ENCODE measurements at places on chromosomes 7 and 10.
A peak's percentile ranks its signal among the peaks of the same experiment; 100 is the strongest.

GRCh38 chr10:84101042-84101441 lies 38.3 kb upstream of the GHITM start:
- no peak for DNase-seq

GRCh38 chr7:54785261-54785660 lies 26.2 kb upstream of the SEC61G start:
- no peak for DNase-seq

GRCh38 chr7:78714356-78714755 lies 739.1 kb downstream of the MAGI2 start:
- DNase-seq: no peak

GRCh38 chr7:150420987-150421674 lies 29.3 kb upstream of the GIMAP8 start:
- peak; percentile 74 for DNase-seq

DNA sequence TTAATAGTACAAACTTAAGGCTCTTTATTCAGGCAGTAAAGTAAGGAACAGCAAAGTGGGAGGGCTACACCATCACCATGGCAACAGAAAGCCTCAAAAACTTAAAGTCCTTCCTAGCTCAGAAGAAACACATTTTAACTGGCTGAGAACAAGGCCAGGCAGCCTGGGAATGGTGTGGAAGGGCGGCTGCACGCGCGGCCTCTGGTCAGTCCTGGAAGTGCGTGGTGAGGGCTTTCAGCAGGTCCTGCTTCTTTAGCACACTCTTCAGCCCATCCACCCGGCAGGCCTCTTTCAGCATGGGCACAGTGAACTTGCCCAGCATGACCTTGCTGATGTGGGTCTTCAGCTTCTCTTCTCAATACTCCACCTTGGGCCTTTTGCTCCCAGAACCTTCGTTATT lies 133.0 kb downstream of the CYP26A1 start:
- no peak for DNase-seq

GRCh38 chr10:47325303-47326291 lies 3.3 kb downstream of the GDF2 start:
- no peak for DNase-seq

DNA sequence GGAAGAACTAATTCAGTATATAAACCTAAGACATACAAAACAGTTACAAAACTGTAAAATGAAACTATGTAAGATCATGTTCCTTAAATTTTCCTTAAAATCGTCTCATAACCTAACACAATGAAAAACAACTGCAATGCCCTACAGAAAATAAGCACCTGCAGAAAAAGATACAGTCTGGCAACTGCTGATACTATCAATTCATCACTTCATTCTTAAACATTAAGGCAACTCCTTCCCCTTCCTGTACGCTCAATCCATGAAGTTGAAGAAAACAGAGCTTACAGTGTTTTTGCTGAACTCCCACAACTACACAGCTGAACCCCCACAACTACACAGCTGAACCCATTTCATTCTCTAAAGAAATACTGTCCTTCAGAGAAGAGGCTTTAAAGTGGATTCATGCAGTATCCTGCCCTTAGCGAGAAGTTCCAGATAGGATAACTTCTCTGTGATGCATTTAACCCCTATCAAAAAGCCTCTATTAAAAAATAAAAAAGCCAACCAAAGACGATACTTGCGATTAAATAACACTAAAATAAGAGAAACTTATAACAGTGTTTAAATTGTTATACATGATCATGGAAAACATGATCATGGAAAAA lies 50.0 kb downstream of the JMJD1C start:
- DNase-seq: no peak

DNA sequence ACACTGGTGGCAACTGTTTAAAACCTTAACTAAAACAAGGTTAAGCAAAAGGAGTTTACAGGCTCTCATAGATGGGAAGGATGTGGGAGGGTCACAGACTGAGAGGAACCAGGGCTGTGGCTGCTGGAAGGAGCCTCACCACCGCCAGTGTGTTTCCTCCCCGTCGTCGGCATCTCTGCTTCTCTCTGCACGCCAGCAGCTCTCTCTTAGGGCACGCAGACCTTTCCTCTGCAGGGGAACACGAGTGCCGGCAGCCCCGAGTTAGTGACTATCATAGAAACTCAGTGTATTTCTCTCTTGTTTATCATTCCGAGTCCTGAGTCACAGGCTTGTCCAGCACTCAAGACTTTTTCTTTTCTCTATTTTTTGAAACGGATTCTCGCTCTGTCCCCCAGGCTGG lies 8.1 kb upstream of the SH2D4B start:
- DNase-seq: no peak

DNA sequence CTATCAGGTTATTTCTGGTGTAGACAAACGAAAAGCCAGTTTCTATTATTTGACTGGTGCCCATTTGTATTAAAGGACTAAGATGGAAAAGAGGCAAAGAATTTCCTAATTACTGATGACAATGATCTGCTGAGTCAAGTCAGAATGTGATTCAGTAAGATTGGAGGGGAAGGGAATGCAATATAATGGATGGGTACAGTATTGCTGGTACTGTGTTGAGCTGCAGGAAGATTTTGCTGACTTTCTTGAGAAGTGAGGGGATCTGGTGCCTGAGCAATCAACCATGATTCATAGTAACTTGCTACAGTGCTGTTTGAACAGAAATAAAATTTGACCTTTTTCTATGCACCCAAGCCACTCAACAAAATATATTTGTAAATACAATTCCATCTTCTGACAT lies 139.1 kb upstream of the RHEB start:
- DNase-seq: no peak

- no peak for DNase-seq
Observed at GRCh38 chr7:45885264-45885882, 2.9 kb upstream of the IGFBP1 start.

DNA sequence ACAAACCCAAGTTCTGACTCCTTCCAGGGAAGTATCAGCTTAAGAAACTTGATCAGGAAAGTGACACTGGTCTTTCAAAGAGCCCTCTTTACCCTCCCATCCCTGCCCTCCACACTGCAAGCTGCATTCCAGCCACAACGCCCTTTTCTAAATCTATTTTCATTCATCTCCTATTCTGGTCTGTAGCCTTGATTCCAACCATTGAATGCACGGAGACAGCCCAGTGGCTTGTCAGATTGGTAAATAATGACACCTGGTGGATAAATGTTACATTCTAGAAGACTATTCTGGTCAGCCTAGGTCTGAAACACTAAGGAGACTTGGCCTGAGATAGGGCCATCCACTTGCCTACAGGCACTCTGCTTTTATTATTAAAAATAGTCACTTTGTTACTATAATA lies 20.9 kb downstream of the MORN4 start:
- no peak for DNase-seq

GRCh38 chr10:77801474-77802161 lies 124.9 kb downstream of the DLG5 start:
- no peak for DNase-seq

DNA sequence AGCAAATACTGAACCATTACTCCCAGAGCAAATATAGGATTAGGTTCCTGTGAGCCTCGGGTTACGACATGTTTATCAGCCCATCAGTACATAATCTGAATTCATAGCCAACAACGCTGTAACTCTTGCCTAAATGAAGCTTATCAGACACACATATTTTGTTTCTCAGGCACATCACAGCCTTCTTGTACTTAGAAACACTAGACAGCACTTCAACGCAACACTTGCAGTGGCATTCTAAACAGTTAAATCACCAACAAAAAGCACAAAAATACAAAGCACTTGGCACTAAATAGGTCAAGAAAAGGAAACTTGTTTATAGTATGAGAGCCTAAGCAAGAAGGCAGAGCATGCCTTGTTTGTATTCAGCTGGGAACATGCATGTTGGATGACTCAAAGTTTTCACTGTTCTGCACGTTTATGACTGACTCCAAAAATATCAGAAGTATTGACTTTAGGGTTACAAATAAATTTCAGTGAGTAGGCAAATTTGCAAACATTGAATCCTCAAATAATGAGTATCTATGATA lies 75.0 kb downstream of the VPS50 start:
- no peak for DNase-seq

DNA sequence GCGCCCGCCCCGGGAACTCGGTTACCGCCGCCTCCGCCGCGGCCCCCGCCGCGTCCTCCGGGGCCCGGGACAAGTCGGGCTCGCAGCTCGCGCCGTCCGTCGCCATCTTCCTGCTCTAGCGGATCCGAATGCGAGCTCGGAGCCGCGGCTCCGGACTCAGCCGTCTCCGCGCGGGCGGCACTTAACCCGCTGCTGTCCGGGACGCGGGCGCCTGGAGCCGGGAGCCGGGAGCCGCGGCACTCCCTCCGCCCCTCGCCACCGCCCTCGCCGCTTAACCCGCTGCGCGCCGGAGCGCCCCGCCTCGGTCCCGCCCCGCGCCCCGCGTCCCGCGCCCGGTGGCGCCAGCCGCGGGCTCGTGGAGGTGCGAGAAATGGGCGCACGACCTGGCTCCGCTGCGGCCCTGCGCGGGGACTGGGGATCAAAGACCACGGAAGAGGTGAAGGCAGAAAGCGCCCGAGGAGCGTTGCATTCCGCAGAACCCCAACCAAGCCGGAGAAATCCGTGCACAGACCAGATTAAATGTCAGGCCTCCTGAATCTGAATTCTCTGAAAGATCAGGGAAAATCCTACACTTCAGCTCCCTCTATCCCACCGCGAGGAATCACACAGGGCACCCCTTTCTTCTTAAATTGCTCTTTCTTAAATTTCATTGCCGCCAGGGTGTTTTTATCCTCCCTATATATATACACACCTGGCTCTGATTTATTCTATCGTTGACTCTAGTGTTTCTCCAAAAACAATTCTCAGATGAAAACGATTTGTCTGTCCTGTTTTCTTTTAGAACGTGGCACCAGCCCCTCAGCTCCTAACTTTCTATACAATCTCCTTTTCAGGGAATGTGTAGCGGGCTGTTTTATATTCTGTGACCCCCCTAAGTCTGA lies at the start of gene CTTNBP2:
TSS of gene CTTNBP2 (minus strand) at position 132 of the 881 bp plus-strand sequence. CDS start at position 106, 26 bp downstream.
- DNase-seq: no peak

GRCh38 chr10:58555170-58555929 lies 42.7 kb downstream of the BICC1 start:
- DNase-seq: no peak

GRCh38 chr7:103432712-103433111 lies 13.3 kb downstream of the SLC26A5 start:
- DNase-seq: no peak

DNA sequence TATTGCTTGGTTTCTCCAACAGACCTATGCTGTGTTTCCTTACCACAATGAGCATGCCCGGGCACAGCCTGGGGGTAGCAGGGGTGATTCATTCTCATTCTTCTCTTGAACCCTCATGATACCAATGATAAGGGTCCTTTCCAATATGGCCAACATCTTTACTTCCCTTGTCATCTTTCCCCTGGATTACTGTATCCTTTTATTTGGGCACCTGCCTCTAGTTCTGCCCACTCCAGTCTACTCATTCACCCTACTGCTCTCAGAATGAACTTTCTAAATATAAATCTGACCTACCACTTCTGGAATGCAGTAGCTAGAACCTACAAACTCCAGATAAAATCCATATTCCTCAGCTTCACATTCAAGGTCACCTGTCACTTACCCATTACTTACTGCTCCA lies 26.4 kb upstream of the ITPRID1 start:
- no peak for DNase-seq

Data from stimulated activated CD8-positive, alpha-beta memory T cell treated with anti-CD3 and anti-CD28 coated beads, Interleukin-7, amount 100 ng/mL, for 1 hour (primary cell).